Fibroblast of skin of abdomen (primary cell): ENCODE measurements at places on chromosomes 11 and 22.
A peak's percentile ranks its signal among the peaks of the same experiment; 100 is the strongest.

DNA sequence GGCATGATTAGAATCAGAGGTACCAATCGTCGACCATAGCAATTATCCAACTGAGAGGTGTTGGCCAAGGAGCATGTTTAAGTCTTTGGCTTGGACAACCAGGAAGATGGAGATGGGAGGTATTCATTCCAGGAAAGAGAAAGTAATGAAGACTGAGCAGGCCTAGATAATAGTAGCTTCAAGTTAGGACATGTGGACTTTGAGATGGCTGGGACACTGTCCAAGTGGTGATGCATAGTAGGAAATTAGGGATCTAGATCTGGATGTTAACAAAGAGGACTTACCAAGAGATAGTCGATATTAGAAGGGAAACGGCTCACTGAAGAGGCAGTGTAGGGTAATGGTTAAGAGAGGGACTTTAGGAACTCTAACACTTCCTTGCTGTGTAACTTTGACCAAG lies 266.7 kb downstream of the FAM76B start:
- peak; percentile 52 for DNase-seq

DNA sequence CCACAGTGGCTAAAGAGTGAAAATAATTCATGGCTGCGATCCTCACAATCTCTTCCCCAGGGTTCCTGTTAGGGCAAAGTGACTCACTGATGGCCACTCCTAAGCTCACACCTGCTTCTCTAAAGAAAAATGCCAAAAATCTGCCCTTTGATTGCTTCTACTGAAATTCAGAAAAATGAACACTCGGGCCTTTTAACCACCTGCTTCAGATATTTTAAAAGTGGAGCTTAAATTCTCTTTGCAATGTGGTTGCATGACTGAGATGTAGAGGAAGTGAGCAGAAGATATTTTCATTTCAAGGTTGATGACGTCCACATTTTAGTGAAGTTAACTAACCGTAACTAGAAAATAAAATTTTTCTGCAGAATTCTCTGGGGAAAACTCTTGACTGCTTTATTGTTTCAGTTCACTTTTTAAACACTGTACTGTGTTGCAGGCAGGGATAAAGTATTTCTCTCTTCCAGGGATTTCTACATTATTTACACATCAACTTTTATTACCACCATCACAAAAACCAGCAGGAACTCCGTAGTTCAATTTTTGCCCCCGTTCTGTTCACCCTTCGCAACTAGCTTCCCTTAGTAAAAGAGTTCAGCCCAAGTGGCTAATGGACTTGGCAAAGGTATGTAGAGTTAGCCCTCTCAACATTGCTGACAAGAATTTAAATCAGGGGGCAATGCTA lies 8.5 kb downstream of the RAB30 start:
- DNase-seq, result peak; percentile 50

DNA sequence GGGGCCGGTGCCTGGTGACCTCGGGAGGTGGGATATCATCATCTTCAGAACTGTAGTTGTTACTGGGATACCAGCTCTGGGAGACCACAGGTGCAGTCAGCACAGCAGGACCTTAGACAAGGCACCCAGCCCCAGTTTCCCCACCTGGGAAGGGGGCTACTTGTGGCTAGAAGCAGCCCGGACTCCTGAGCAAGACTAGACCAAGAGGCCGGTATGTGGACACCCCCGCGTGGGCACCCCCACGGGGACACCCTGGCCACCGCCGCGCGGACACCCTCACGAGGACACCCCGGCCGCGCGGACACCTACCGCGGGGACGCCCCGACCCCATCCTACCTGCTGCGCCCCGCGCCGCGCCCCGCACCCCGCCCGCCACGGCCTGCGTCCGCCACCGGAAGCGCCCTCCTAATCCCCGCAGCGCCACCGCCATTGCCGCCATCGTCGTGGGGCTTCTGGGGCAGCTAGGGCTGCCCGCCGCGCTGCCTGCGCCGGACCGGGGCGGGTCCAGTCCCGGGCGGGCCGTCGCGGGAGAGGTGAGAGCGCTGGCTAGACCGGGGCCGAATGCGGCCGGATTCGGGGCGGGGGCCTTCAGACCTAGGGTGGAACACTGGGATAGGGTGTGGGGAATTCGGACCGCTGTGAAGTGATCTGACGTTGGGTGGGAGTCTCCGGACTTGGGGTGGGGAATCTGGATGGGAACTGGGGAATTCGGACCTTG lies at the start of the genes COMT and TXNRD2:
Gene COMT, plus strand, starts transcription at position 408 of the 718 bp plus-strand sequence. CDS start 20,755 bp downstream, outside the sequence.
Gene TXNRD2, minus strand, starts transcription at position 454 of the 718 bp plus-strand sequence. Its CDS starts 15 bp downstream, at position 439.
- peak; percentile 60 for DNase-seq

DNA sequence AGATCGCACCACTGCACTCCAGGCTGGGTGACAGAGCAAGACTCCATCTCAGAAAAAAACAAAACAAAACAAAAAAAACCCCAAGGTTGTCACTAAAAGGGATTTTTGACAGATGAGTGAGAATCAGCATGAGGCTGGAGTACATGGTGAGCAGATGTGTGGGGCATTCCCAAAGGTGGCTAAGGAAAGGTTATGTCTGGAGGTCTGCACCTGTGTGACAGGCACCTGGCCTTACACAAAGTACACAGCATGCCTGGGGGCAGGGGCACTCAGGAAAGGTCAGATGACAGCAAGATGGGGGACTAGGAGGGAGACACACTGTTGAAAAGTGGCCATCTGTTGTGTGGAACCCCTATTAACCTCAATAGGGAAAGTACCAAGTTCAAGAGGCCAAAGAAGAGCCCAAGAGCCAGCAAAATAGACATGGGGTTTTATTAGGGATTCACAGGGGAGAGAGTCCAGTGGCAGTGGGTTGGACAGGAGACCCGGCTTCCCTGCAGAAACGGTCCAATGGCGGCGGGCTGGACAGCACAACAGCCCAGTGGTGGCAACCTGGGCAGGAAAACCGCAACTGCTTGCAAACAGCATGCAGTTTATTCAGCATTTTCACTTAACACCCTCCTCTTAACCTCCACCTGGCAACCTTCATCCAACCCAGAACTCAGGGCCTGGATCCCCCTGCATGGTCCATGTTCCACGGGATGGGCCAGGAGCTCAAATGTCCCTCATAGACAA lies 101.1 kb downstream of the MICAL2 start:
- no peak for DNase-seq

- DNase-seq, result no peak
Observed at GRCh38 chr22:26556904-26557303, 33.0 kb downstream of the TPST2 start.

GRCh38 chr11:87092567-87092966 lies 54.8 kb downstream of the TMEM135 start:
- DNase-seq, result no peak
